ENCODE measurements at places on chromosomes 3 and 15.
A peak's percentile ranks its signal among the peaks of the same experiment; 100 is the strongest.

- no peak for DNase-seq
Observed at GRCh38 chr3:67015702-67016484, 17.8 kb downstream of the KBTBD8 start.

- DNase-seq, result peak; percentile 17
Observed at GRCh38 chr3:197847866-197848401, 56.9 kb downstream of the LRCH3 start.

DNA sequence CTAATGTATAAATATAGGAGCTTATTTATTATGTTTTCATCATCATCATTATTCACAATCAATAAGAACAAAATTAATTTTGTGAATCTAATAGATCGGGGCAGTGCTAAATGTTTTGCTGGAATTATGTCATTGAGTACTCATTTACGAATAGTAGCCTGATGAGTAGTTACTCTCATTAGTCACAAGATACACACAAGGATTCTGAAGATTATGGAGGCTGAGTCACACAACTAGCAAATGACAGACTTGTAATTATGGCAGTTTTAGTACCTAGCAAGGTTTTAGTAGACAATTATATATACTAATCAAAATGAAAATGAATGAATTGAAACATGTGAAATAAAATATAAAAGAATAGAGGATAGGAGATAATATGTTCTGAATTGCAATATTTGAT lies 954.2 kb downstream of the CADM2 start:
- DNase-seq, result no peak

- no peak for DNase-seq
Observed at GRCh38 chr3:108605028-108605427, 15.5 kb downstream of the DZIP3 start.

DNA sequence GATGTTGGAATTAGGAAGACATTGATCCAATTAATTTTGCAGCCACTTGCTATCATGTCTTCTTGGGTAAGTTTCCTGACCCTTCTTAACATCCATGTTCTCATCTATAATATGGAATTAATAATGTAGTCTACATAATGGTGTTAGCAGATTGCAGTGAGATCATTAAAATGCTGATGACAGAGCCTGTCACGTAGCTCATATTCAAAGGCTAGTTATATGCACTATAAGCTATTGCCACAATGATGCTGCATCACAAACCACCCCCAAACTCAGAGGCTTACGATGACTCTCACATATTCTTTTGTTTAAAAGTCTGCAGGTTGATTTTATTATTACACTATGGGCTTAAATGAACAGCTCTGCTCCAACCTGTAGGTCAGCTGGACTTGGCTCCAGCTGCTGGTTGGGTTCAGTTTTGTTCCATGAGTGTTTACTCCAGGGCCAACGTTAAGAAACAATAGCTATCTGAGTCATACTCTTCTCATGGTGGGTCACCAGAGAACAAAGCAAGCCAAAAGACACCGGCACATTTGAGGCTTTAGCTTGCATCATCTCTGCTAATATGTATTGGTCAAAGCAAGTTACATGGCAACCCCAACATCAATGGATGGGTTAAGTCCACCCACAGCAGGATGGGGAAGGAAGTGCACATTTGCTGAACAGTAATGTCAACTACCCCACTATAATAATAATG lies 250.0 kb upstream of the SLCO3A1 start:
- no peak for DNase-seq

- no peak for DNase-seq
Observed at GRCh38 chr3:190826018-190826417, 36.5 kb downstream of the GMNC start.

GRCh38 chr3:13078163-13078905 lies 5.1 kb upstream of the IQSEC1 start:
- no peak for DNase-seq

DNA sequence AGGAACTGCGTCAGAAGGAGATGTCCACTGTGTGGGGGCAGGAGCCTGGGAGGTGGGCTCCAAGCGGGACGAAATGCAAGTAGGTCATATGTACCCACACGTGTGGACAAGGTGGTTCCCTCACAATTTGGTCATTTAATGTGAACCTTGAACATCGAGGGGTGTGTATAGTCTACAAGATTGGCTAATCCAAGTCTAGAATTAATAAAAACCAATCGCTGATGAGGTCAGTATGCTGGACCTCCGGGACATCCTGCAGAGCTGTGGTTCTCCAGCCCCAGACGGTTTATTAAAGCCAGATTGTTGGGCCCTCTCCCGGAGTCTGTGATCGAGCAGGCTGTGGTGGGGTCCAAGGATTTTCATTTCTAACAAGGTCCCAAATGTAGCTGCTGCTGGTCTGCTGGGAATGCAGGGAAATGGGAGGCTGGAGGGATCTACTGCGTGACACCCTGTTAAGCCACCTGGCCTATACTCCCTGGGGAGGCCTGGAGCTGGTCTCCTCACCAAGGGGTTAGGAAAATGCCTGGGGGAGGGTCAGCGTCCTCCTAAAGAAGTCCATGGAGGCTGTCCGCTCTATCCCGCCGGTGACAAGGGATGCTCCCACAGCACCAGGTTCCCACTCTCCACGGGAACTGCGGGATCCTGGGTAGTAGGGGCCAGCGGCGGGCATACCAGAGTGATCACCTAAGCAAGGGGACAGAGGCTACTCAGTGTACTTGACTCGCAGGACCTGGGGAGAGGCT lies 25.1 kb downstream of the PCSK6 start:
- DNase-seq, result no peak

GRCh38 chr15:81174125-81174791 lies 22.4 kb upstream of the IL16 start:
- DNase-seq, result no peak

DNA sequence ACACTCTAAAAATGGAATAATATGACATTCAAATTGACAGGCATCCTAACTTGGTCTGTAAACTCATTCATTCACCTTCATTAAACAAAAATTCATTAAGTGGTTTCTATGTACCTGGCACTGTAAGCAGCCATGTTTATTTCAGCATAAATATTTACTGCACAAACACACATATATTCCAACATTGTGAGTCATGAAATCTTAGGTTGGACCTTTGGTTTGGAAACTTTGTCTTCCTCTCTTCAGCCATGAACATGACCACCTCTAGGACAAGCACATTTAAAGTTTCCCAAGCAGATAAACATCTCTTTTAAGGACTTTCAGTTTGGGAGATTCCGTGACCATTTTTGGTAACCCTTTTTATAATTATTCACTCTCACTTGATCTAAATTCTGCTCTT lies 131.8 kb downstream of the TPRG1 start:
- DNase-seq, result no peak

- no peak for DNase-seq
Observed at GRCh38 chr3:99599894-99600293, 38.5 kb upstream of the COL8A1 start.

- no peak for DNase-seq
Observed at GRCh38 chr3:157436583-157437291, at the start of gene PTX3. Gene PTX3, plus strand, starts transcription at chr3:157436850. Its CDS starts 84 bp downstream, at chr3:157436934.

- DNase-seq, result no peak
Observed at GRCh38 chr15:63586790-63587189, 10.4 kb upstream of the FBXL22 start.
